Left hindlimb (tissue), 1 donor: ENCODE measurements at places on chromosomes 1 and 21.

DNA sequence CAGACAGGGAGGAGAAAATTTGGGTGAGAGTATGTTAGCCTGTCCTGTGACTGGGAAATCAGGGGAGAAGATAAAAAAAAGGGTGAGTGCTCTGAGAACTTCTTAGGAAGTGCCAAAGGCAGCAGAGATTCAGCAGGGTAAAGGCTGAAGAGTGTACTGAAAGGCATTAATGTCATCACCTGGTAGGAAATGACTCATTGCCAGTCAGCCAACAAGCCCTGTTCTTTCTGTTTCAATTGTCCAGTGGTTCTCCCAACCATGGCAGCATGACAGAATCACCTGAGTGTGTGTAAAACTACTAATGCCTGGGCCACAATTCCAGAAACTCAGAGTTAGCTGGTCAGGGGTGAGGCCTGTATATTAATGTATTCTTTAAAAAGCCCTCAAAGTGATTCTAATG, 83.5 kb downstream of the INTS7 start:
- DNase-seq, result no peak

GRCh38 chr1:116508984-116509980, 61.5 kb downstream of the CD58 start:
- no peak for DNase-seq

DNA sequence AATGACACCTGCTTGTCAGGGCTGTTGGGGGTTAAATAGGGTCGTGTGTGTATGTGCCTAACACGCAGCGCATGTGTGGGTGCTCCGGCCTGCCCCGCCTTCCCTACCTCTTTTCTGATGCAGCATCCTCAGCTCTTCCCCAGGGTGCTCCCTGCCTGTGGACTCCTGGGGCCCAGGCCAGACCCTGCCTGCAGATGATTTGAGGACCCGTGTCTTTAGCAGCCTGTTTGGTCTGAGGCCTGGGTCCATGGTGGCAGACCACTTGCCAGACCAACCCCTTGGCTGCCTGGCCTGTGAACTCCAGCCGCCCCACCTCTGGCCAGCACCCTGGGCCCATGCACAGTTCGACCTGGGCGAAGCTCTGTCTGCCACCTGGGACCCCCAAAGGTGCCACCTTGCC, 57.0 kb upstream of the SIM2 start:
- no peak for DNase-seq

DNA sequence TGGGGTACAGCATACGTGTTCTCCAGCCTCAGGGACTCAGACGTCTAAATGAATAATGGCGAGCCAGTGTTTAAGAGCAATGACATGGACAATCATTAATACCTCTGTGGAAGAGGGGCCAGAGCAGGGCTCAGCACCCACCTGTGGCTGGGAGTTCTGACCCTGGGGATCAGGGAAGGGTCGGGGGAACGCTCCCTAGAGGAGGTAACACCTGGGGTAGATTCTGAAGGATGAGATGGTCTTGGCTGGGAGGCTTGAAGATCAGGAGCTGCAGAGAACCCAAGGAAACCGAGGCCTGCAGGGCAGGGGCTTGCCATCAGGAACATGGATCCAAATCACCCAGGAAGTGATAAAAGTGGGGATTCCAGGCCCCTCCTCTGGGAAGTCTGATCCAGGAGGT, 138.2 kb upstream of the RUNX3 start:
- no peak for DNase-seq

DNA sequence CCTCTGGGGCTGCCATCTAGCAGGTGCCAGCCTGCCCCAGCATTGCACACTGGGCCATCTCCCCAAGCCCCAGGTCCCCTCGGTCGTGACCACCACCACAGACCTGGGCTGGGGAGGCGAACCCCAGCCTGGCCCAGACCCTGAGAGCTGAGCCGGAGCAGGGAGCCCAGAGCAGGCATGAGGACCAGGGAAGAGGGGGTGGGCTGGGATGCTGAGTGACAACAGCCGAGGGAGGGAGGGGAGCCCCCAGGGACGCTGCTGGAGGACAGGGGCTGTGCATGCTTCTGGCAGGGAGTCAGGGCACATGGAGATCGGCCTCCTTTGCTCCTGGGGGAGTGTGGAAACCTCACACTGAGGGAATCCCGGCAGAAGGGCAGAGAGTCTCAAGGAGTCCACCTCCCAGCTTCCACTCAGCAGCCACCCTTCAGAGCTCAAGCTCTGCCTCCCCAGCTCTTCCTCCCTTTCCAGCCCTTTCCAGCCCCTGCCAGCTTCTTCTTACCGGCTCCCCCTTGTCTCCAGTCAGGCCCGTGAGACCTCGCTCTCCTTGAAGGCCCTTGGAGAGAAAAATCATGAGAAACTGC, 23.7 kb upstream of the PEF1 start:
- no peak for DNase-seq

GRCh38 chr1:115412733-115413132, 74.7 kb upstream of the NGF start:
- DNase-seq, result no peak

DNA sequence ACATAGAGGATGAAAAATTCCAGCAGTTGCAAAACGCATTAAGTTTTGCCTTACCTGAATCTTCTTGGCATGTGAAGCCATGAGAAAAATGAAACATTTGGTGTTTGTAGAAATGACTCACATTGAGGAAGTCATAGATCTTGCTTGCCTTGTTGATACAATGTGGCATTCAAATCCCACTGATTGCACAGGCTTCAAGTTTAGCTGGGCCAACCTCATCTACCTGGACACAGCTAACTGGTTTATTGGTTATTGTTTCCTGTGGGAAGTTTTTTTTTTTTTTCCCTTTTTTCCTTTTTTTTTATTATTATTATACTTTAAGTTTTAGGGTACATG, 168.9 kb upstream of the C21orf91 start:
- DNase-seq, result no peak
